ENCODE measurements at places on chromosomes 6 and 20.

DNA sequence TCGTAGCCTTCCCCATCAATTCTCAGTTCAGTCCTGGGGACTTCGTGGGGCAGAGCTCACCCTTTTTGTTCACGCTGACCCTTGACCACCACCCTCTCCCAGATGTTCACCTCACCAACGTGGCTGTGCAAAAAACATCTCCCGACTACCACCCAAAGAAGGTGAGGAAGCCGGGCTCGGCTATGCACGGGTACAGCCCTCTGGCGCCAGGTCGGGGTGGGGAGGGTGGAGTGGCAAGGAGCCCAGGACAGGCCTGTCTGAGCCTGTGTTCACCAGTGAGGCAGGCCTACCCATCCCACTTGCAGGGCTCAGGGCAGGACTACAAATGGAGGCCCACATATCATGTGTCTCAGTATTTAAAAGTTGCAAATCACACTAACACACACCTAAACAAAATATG, 18.1 kb downstream of the PDRG1 start:
- DNase-seq = no peak

- no peak for DNase-seq
Observed at GRCh38 chr20:22088882-22089281, 383.4 kb downstream of the PAX1 start.

GRCh38 chr6:18284261-18284660, 19.9 kb upstream of the DEK start:
- DNase-seq = no peak

- no peak for DNase-seq
Observed at GRCh38 chr6:56393615-56394612, 146.5 kb upstream of the COL21A1 start.

GRCh38 chr20:43942667-43943285, 28.1 kb downstream of the TOX2 start:
- no peak for DNase-seq

All from NCI-H460 (cell line).